Ureter (tissue), 1 donor: ENCODE measurements at places on chromosomes 7 and 10.

- DNase-seq: no peak
Measured at GRCh38 chr7:1404898-1405548, 54.2 kb downstream of the MICALL2 start.

- DNase-seq: no peak
Measured at GRCh38 chr7:3309140-3309539, 8.1 kb downstream of the SDK1 start.

GRCh38 chr10:31074722-31075086 lies 43.0 kb upstream of the ZNF438 start:
- no peak for DNase-seq

DNA sequence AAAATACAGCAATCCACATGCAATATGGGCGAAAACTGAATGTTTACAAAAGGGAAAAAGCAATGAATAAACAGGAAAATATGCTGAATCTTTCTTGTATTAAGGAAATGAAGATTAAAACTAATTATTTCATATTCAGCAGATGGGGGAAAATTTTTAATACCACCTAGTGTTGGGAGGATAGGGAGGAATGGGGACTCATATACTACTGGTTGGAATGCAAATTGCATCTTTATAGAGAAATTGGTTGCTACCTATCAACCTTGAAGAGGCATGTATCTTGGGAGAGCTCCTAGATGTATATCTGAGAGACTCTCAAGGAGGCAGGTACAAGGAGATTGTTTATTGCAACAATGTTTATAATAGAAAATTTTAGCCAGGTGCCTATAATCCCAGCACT lies 101.4 kb downstream of the CREM start:
- DNase-seq: no peak

DNA sequence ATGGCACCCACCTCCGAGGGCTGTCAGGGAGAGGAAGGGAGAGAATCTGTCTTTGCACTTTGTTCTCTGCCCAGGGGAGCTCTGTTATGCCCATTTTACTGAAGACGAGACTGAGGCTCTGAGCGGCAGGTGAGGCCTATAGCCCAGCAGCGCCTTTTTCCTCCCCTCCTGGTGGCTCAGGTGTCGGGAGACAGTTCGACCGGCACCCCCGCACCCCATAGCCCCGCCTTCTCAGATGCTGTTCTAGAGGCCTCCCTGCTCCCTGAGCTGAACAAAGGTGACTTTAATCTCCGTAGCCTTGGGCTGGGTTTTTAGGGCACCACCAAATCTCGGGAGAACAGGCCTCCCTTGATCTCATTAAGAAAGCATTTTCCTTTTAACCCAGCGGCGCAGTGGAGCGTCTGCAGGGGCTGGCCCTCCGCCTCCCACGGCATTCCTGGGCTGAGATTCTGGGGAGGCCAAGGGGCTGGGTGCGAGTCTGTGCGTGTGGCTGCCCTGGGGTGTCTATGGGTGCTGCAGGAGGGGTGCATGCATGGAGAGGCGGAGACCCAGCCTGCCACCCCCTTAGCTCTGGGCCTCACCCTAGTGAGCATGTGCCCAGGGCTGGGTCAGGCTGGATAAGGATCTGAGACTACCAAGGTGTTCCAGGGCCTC lies 3.3 kb downstream of the LFNG start:
- no peak for DNase-seq

- DNase-seq: no peak
Measured at GRCh38 chr7:22111661-22112060, 166.0 kb upstream of the CDCA7L start.

GRCh38 chr7:108128514-108128913 lies 1.6 kb downstream of the LAMB4 start:
- DNase-seq: no peak

- DNase-seq: no peak
Measured at GRCh38 chr10:113216102-113216501, 266.1 kb downstream of the TCF7L2 start.

- DNase-seq: no peak
Measured at GRCh38 chr7:152959610-152960009, 200.1 kb downstream of the ACTR3B start.

GRCh38 chr7:1028044-1028770 lies 16.1 kb upstream of the GPR146 start:
- DNase-seq: peak; percentile 92

DNA sequence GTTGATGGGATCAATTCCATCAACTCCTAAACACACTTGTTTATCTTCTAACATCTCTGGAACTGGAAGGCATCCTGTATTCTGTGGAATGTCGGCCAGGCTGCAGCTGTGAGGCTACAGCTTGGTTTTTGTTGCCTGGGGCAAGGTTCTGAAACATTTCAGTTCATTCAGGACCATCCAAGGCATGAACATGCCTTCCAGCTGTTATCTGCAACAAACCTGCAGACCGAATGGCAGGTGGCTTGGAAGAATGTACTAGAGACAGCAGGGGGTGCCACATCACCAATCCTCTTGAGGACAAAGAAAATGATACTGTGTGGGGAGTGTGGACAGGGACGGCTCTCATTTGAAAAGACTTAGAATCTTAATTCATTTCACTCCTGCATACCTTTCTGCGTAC lies 12.4 kb downstream of the PAPOLB start:
- no peak for DNase-seq

GRCh38 chr7:101557421-101557820 lies 71.7 kb downstream of the MYL10 start:
- DNase-seq: peak; percentile 29

DNA sequence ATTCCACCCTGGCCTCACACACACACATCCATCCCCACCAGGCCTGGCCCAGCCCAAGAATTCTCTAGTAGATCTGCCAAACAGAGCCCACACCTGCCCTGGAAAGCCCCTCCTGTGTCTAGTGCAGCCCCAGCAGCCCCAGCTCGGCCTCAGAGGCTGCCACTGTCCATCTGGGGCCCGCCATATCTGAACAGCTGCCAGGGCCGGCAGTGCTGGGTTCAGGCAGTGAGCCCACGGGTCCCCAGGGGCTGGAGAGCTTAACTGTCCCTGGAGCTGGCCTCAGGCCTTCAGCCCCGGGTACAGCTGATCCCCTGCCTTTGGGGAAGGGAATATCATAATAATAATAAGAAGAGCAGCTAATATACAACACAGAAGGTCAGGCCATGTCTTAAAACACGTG lies 574 bp downstream of the MYL10 start:
- DNase-seq: no peak

- DNase-seq: no peak
Measured at GRCh38 chr10:78777867-78778266, 290.9 kb upstream of the ZMIZ1 start.

DNA sequence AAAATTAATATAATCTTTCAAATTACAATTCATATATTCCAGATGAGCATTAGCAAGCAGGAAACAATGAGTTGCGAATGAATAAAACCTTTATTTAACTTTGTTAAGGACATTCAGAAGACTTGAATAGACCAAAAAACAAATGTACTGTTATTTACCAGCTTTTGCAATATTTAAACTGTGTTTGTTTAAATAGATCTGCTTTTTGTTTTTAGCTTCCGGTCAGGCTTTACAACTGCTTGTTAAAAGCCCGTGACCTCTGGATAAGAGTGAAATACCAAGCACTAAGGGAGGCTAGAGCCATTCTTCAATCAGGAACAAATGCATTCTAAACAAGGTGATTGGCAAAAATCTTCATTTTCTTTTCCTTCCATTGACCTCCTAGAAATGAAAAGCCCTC lies 184.9 kb upstream of the GNAI1 start:
- DNase-seq: no peak
